ENCODE measurements at places on chromosomes 5 and 9.

- peak; percentile 65 for DNase-seq
These were observed 296.8 kb downstream of the PDE4D start for GRCh38 chr5:59596586-59597350.

DNA sequence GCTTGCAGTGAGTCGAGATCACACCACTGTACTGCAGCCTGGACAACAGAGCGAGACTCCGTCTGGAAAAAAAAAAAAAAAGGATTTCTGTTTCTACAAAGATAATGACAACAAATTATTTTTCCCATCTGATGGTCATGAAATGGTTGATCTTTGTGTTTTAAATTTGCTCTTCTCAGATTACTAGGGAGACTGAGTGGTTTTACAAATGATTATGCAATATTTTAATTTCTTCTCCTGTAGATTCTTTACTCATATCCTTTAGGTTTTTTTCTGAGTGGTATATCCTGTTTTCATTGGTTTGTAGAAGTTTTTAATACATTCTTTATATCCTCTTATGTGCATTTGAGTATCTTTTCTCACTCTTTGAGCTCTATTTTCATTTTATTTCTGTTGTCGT, 20.6 kb upstream of the AUH start:
- DNase-seq = no peak

GRCh38 chr9:110455860-110456259, 118.2 kb upstream of the TXNDC8 start:
- DNase-seq = no peak

DNA sequence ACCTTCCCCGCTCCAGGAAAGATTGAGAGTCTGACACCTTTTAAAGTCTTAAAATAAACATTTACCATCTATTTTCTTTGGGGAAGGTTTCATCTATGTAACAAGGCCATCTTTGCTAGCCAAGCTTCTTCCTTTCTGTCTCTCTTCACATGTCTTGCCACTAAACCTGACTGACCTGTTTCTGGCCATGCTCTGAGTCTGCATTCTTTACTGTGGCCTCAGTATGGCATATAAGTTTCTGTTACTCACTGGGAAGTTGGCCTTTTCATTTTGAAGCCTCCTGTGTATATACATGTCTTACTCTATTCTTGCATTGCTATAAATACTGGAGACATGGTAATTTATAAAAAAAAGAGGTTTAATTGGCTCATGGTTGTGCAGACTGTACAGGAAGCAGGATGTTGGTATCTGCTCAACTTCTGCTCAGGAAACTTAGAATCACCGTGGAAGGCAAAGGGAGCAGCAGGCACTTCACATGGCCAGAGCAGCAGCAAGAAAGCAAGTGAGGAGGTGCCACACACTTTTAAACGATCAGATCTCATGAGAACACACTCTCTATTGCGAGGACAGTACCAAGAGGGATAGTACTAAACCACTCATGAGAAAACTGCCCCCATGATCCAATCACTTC, 48.1 kb downstream of the KCNV2 start:
- no peak for DNase-seq

GRCh38 chr5:179263391-179264052, 81.7 kb downstream of the ADAMTS2 start:
- no peak for DNase-seq

DNA sequence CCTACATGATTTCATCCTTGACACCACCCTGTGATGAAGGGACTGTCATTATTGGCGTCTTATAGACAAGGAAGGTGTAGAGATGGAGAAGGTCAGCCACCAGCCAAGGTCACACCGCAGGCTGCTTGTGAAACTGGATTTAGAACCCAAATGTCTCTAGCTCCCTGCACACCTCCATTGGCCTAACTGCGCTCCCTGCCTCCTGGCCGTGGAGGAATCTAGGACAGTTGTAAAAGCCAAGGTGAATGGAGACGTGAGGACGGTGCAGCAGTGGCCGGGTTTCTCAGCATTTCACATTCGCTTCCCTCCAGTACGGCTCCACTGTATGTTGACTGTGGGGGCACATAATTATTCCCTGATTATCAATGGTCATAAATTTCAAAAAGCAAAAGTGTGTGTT, 119.9 kb downstream of the NSG2 start:
- DNase-seq = no peak

DNA sequence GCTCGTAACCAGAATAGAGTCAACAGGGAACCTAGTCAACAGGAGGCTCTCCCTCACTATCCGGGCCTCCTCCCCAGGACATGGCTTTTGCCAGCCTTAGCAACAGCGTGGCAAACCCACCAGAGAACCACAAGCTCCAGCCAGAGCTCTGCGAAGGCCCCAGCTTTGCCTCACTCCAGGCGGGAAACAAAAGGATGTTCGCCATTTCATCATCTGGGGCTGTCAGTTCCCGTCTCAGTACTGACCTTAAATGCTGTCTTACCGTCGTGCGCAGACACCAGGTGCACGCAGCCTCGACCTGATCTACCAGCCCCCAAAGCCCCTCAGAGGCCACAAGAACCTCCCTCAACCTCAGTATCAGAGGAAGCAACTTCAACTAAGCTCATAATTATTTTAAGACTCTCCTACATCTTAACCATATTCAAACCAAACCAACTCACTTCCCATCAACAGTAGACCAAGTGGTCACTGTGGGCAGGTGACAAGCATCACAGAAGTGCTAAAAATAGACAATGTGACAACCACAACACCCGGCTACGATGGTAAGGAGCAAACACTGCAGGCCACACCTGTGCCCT, 71.4 kb downstream of the SEMA4D start:
- no peak for DNase-seq

- peak; percentile 85 for DNase-seq
These were observed 28.3 kb downstream of the LRRC70 start for GRCh38 chr5:62606878-62607277.

GRCh38 chr5:170338933-170339779, 41.6 kb upstream of the LCP2 start:
- no peak for DNase-seq

- DNase-seq = no peak
These were observed 81.0 kb downstream of the ADAMTS2 start for GRCh38 chr5:179264053-179264782.

DNA sequence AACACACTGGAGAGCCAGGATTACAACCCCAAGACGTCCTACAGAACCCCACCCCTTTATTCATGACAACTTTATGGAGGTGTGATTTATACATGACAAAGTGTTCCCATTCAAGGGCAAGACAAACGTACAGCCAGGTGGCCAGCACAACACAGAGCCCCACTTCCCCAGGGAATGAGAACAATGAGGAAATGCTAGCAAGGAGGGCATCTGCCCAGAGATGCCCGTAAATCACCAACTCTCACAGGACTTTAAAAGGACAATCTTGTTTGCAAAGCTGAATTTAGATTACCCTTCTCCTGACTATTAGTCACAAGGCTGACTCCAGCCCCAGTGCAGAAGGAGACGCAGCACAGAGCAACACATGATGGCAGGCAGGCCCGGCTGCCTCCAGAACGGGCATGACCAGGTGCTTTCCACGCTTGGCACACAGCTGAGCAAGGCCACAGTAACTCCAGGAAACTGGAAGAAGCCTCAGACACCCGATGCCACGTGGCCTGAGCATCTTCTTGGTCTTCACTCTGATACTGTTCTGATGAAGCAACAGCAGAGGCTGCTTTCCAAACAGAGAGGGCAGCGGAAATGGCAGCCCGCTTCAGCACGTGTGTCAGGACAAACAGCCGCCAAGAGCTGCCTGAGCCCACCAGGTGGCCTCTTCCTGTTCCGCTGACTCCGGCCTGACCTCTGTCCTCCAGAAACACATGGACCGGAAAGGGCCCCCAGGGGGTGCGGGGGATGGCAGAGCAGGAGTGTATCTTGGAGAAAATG, 51.4 kb downstream of the ROR2 start:
- DNase-seq = no peak

DNA sequence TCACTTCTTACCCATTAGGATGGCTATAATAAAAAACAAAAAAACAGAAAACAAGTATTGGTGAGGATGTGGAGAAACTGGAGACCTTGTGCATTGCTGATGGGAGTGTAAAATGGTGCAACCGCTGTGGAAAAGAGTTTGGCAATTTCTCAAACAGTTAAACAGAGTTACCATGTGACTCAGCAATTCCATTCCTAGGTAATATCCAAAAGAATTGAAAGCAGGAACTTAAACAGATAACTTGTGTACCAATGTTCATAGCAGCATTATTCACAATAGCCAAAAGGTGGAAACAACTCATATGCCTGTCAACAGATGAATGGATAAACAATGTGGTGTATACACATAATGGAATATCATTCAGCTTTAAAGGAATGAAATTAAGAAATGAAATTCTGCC, 28.9 kb downstream of the DCP2 start:
- no peak for DNase-seq
